ENCODE measurements at places on chromosomes 5 and 9.
A peak's percentile ranks its signal among the peaks of the same experiment; 100 is the strongest.

GRCh38 chr5:60323596-60323995, 376.4 kb downstream of the DEPDC1B start:
- DNase-seq: no peak

GRCh38 chr5:124906339-124907097, 160.1 kb upstream of the ZNF608 start:
- peak; percentile 39 for DNase-seq

- DNase-seq: no peak
Observed at GRCh38 chr5:142465476-142465875, 140.7 kb upstream of the SPRY4 start.

- no peak for DNase-seq
Observed at GRCh38 chr5:129243039-129243438, 148.5 kb downstream of the ISOC1 start.

DNA sequence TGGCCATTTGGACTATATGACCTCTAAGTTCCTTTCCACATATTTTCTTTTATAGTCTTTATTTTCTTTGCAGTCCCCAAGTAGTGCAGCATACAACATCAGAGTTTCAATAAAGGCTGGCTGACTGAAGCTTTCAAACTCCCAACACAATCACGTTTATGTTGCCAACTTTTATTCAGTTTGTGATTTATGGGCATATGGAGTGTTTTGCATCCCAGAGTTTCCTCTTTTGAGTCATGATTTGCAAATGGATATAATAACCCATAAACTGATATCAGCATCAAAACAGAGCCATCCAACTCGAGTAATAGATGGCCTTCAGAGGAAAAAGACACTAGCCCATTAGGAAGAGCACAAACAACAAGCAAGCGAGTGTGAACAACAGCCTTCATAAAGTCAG, 414.0 kb downstream of the ELAVL2 start:
- DNase-seq: no peak

- no peak for DNase-seq
Observed at GRCh38 chr5:173472164-173472563, 143.9 kb upstream of the STC2 start.

GRCh38 chr9:2486988-2487387, 134.6 kb upstream of the VLDLR start:
- DNase-seq: no peak

DNA sequence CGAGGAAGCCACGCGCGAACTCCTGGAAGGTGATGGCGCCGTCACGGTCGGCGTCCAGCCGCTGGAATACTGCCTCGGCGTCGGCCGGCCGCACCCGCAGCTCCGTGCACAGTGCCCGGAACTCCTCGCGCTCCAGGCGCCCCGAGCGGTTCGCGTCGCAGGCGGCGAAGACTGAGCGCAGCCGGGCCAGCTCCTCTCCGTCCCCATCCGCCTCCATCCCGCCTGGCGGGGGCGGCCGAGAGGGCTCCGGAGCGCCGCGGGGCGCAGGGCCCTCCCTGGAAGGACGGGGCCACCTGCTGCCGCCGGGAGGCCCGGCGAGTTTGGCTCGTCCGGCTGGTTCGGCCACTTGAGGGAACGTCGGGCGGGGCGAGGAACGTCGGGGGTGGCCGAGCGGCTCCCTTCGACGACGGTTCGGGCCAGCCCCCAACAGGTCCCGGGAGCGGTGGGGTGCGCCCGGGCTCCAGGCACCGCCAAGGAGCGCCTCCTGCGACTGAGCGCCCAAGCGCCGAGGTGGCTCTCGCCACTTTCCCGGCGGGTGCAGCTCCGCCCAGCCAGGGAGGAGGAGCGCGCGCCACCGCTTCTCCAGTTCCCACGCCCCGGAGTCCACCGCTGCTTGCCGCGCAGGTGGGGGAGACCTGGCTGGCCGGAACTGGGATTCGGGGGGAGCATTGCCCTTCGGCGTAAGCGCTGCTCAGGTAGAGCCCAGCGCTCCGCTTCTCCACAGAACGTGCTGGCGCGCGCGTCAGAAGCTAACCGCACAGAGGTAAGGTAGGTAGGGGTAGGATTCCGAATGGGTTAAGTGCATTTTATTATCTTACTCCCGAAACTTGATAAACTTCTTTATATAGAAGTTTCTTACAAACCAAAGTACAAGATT, at the start of gene RASEF:
Gene RASEF (minus strand): TSS at position 492 of the 877 bp plus-strand sequence. CDS start 275 bp downstream, at position 217.
- no peak for DNase-seq

- no peak for DNase-seq
Observed at GRCh38 chr5:77129391-77129990, 42.4 kb upstream of the ZBED3 start.

All from MM.1S (cell line).